ENCODE measurements at places on chromosomes 5 and 9.

DNA sequence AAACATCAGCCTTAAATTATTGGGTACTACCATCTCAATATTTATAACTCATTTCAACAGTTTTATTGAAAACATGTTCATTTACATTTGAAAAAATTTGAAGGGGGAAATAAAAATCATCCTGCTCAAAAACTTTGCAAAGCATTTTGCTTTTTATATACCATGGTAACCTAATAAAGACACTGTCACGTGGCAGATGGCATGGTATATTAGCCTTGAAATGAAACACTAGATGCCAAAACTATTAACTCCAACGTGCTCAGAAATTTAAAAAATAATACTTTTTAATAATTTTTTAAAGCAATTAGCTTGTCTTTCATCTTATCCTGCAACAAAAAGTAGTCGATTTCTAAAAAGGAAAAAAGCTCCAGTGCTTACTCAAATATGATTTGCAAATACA is 88.6 kb upstream of the NFIB start:
- no peak for DNase-seq

DNA sequence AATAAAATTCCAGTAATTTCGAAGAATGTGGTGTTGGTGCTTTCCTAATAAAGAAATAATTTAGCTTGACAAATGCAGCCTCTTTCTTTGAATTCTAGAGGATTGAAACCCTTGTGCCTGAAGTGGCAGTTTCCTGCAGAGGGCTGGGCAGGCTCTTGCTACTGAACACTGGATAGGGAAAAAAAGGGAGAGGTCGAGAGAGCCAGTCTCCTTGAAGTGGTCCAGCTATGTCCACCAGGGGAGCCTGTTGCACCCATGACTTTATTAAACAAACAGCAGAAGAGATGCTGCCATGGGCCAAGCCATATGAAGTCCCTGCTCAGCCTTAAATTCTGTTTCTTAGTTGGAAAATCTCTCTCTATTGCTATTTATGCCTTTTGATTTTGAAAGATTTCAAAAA is 178.4 kb downstream of the SMARCA2 start:
- DNase-seq, result no peak

DNA sequence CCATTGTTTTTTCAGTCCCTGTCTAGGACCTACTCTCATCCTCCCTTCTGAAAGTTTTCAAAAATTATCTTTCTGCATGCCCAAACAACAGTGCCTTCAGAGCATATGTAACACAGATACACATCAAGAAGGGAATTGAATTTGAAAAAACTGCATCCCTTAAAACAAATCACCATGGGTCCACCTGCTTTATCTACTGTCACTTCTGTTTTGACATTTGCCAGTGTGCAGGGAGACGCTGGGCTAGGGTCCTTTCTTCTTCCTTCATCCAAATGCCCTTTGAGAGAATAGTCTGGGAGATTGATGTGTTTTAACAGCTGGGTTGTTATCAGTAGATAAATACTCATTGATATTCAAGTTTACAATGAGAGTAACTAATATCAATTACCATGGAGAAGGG is 1630.1 kb downstream of the MAT2B start:
- no peak for DNase-seq

DNA sequence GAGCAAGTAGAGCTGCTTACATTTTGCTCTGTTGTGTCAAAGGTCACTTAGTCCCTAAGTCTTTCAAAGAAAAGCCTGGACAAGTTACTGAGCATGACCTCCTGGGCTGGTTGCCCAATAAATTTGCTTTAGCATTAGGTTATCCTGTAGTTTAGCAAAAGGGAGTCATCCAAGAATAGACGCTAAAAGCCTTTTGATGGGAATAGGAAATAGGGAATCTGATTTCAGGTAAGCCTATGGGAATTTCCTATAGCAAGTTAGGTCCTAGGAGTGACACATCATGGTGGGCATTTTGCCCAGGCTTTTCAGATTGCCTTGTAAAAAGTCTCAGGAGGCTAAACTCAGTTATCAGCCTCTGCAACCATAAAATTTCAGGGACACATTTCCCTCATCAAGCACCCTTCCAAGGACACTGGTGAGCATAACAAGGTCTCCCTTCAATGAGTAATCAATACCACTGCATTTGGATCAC is 67.6 kb upstream of the RANBP3L start:
- no peak for DNase-seq

- DNase-seq, result no peak
Observed at GRCh38 chr9:27022920-27023319, 17.4 kb upstream of the LRRC19 start.

GRCh38 chr5:107127878-107128277 is 542.9 kb downstream of the EFNA5 start:
- no peak for DNase-seq

- DNase-seq, result no peak
Observed at GRCh38 chr5:65468633-65469032, 13.1 kb downstream of the ADAMTS6 start.

- no peak for DNase-seq
Observed at GRCh38 chr5:14497311-14497710, 84.3 kb upstream of the OTULINL start.

GRCh38 chr5:74647096-74647495 is 6.6 kb upstream of the ENC1 start:
- DNase-seq, result no peak

- no peak for DNase-seq
Observed at GRCh38 chr9:117365438-117365837, 49.4 kb downstream of the ASTN2 start.

- DNase-seq, result no peak
Observed at GRCh38 chr9:20570756-20571155, 51.5 kb downstream of the MLLT3 start.

- no peak for DNase-seq
Observed at GRCh38 chr9:70108181-70108580, 64.5 kb downstream of the MAMDC2 start.

GRCh38 chr9:5917888-5918287 is 27.2 kb downstream of the MLANA start:
- DNase-seq, result no peak

Measured in stimulated activated CD8-positive, alpha-beta memory T cell treated with anti-CD3 and anti-CD28 coated beads, Interleukin-4, amount 100 ng/mL, for 4 hours (primary cell).